ENCODE measurements at places on chromosomes 1 and 21.
A peak's percentile ranks its signal among the peaks of the same experiment; 100 is the strongest.

DNA sequence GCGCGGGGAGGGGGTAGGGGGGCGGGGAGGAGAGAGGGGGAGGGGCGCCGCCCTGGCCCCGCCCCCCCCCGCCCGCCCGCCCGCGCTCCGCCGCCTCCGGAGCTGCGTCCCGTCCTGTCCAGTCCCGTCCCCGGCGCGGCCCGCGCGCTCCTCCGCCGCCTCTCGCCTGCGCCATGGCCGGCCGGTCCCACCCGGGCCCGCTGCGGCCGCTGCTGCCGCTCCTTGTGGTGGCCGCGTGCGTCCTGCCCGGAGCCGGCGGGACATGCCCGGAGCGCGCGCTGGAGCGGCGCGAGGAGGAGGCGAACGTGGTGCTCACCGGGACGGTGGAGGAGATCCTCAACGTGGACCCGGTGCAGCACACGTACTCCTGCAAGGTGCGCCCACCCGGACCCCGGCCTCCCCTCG lies at the start of gene AGRN:
TSS of gene AGRN (plus strand) at position 121 of the 405 bp plus-strand sequence. CDS start at position 174, 53 bp downstream.
- no peak for DNase-seq

DNA sequence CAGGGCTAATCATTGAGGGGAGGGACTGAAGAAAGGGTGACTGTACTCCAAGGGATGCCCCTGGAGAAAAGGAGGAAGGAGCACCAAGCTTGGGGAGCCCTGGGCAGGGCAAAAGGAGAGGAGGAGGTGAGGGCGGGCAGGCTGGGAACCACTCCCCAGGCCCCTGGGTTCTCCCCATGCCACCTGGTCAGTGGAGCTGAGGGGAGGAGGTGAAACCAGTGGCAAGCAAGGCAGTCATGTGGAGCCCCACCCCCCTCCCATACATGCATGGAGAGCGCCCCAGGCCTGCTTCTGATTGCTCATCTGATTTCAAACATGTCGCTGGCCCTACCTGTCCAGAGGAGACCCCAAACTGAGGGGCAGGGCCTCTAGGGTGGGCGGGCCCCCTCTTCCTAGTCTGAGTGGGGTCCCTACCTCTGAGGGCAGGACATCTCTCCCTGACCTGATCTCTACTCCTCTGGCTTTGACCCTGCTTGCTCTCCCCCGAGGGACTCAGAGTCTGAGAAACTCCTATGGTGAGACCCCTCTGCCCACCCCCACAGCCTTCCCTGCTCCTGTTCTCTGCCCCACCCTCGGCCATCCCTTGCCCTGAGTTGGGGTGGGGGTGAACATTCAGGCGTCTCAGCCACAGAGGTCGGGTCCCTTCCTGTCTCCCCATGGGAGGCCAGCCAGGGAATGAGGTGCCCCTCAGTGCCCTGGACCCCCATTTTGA lies 18.6 kb downstream of the INSRR start:
- DNase-seq: no peak

DNA sequence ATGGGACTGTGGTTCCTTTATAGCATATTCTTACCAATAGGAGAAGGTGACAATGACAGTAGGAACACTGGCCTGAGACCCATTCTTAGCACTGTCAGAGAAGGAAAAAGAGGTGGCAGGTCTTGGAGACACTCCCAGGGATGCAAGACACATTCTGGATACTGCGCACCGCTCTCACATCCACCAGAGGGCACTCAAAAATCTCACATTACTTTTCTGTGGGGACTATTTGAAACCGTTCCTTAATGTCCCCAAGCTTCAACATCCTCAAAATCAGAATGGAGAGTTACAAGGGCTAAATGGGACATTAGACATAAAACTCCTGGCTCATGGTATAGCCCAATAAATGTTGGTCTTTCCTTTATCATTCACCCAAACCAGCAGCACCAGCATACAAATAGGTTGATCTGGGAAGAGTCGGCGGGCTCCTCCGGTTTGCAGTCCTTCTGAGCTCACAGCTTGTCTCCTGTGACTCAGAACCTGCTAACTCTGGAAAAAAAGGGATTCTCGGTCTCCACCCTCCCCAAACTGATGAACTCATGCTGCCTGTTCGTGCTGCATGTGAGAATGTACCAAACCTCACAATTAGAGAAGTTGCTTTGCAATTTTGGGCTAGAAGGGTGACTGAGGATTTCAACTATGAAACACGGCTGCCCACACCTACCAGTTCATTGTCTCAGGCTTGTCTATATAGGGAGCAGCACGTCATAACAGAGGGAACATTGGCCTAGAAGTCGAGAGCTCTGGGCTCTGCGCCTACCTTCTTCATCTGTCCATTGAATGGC lies 40.2 kb downstream of the IL12RB2 start:
- DNase-seq: no peak

- no peak for DNase-seq
These were observed 129.2 kb upstream of the PROX1 start for GRCh38 chr1:213858581-213858980.

GRCh38 chr1:94068999-94069918 lies 51.7 kb downstream of the ABCA4 start:
- DNase-seq: no peak

GRCh38 chr1:186093437-186093836 lies 281.6 kb downstream of the TPR start:
- DNase-seq: no peak

- DNase-seq: no peak
These were observed at the start of gene CCDC28B for GRCh38 chr1:32200226-32201010. Gene CCDC28B, plus strand, starts transcription at chr1:32200595. Its CDS starts 1,341 bp downstream, at chr1:32201936.

GRCh38 chr1:20974069-20974468 lies 187.0 kb upstream of the HP1BP3 start:
- DNase-seq: peak; percentile 58

DNA sequence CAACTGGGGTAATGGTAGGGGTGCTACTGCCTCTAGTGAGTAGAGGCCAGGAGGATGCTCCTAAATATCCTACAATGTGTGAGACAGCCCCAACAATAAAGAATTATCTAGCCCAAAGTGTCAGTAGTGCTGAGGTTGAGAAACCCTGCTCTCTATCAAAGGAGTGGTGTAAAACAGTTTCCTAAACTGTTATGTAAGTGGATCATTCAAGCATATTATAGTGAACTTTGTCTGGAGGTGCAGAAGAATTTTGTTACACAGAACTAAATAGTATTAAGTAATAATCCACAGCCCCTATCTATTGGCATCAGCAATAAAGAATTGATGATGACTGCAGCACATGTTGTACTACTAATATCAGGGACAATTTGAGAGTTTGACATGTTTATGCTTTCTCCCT lies 20.3 kb upstream of the TARS2 start:
- DNase-seq: no peak

- no peak for DNase-seq
These were observed 31.0 kb upstream of the IL10 start for GRCh38 chr1:206803221-206803730.

DNA sequence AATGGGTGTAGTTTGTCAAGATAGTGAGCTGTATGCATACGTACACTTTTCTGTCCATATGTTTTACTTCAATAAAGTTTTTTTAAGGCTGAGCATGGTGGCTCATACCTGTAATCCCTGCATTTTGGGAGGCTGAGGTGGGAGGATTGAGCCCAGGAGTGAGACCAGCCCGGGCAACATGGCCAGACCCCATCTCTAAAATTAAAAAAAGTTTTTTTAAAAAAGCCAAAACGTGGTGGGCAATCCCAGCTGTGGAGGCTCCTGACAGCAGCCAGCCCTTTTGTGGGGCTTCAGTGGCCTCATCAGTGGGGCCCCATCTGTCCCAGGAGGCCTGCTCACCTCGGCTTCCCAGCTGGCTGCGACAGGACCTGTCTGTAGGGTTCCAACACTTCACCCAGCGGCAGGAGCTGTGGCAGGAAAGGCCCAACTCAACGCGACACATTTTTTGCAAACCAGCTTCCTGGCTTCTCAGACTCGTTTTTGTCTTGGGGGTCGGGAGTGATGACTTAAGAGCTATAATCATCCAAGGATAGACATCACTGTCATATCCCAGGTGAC lies 56.9 kb upstream of the LBR start:
- no peak for DNase-seq

DNA sequence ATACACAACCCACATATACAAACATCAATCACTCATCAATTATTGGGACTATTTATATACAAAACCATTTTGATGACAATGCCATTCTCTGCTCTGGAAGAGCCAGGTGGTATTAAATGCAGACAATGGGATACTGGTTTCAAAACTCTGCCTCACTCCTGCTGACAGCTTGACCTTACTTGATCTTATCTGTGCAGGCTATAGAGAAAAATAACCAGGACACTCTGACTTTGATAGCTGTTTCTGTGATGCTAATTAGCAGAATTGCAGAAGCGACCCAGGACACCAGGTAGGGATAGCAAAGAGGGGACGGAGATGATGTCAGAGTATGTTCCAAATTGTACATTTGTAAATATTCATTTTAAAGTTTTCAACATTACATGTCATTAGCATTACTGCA lies 89.5 kb downstream of the OLFM3 start:
- DNase-seq: no peak

DNA sequence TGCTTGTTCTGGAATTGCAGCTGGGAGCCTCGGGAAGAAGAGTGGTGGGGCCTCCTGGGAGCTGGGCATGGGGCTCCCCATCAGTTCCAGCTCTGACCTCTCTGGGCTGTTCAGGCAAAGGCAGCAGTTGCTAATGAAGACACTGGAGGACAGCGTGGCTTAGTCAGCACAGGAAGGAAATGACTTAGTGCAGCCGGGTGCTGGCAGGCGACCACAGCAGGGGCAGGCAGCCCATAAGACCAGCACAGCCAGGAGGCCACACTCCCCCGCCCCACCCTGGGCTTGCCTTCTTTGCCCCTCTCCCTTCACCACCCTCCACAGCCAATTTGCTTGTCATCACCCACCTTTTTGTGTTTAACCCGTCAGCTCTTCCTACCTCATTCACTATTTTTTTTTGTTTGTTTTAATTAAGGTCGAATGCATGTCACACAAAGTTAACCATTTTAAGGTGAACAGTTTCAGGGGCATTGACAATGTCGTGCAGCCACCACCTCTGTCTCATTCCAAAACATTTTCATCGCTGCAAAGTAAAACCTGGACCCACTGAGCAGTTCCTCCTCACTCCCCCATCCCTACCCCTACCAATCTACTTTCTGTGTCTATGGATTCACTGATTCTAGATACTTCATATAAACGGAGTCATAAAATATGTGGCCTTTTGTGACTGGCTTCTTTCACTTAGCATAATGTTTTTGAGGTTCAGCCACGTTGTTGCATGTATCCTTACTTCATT lies 10.9 kb downstream of the OLIG2 start:
- peak; percentile 49 for DNase-seq

- DNase-seq: peak; percentile 60
These were observed 496 bp downstream of the NUCKS1 start for GRCh38 chr1:205749234-205750137.

GRCh38 chr1:32991819-32992488 lies 27.3 kb upstream of the RNF19B start:
- DNase-seq: no peak

GRCh38 chr1:36692465-36693160 lies 209.9 kb upstream of the CSF3R start:
- DNase-seq: no peak

GRCh38 chr1:177287270-177287669 lies 116.5 kb downstream of the BRINP2 start:
- DNase-seq: no peak

DNA sequence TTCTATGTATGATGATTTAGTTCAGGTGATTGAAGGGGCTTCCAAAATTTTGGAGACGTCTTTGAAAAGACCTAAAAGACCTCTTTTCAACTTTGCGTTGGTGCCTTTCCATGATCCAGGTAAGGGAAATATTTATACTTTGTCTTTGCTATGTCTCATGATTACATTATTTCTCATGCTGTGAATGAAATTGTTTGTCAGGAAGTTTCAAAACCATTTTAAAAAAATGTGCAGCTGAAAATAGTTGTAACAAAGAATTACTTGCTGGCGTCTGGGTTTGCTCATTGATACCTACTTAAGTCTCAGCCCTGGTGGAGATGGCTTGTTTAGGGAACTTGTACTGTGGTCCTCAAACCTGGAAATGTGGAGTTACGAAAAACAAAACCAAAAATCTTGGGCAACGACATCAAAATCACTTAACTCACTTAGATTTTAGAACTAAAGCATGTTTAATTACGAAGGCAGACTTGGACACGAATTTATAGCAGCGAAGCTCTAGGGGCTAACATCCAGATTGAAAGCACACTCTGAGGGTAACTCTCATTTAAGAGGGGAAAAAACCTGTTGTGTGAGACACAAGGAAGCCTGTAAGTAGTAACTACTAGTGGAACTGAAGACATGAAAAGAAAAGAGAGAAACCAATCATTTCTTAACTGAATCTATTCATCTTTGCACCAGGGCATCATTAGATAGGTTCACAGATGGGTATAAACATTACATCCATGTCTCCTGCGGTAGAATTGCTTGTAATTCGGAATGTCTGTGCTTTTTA lies 924 bp downstream of the HMCN1 start:
- DNase-seq: no peak

- DNase-seq: no peak
These were observed 11.6 kb upstream of the LIN28A start for GRCh38 chr1:26399034-26399433.

GRCh38 chr1:34867415-34867814 lies 7.9 kb upstream of the SMIM12 start:
- no peak for DNase-seq

DNA sequence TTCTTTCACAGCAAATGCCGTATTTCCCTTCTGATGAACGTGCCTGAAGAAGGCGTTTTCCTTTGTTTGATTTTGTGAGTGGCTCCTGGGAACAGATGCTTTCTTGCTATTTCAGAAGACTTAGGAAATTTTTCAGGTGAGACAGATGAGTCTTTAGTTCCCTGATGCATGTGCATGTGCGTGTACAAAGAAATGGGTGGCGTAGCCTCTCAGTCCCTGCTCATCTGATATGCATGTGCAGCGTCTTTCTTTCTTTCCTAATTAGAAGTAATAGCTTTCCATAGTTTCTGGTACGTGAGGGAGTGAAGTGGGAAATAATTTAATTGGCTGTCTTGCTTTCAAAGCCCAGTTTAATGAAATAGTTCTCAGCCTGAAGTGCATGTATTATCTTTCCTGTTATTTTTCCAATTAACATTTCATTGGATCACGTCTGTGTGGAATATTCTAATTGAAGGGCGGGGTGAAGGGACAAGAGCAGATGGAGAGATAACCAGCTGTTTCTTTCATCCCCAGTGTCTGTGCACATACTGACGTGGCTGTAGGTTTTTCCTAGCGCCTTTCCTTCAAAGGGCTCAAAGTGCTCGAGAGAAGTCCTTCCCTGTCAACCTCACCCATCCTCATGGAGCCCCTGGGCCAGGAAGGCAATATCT lies 104.3 kb downstream of the FAM78B start:
- no peak for DNase-seq

DNA sequence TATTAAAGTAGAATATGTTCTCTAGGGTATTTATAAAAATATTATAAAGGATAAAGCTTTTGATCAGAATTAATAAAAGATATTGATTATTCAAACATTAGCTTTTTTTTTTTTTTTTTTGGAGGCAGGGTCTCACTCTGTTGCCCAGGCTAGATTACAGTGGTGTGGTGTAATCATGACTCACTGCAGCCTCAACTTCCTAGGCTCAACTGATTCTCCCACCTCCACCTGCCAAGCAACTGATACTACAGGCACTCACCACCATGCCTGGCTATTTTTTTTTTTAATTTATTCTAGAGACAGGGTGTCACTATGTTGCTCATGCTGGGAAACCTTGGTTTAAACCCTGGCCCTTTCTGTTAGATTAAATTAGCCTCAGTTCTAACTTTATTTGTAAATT lies 188.3 kb downstream of the CLEC20A start:
- DNase-seq: no peak

- no peak for DNase-seq
These were observed 9.4 kb upstream of the SLC25A24 start for GRCh38 chr1:108209456-108210108.
